M059J (cell line): ENCODE measurements at places on chromosomes 1 and 21. TPM values are rescaled to one million over a fixed set of nuclear protein-coding genes. Genes with fewer than 3 reads are reported as not detected.

The FNDC5 gene
- total RNA-seq = 0.49 and 2.9 TPM in 2 replicates

The CHAF1B gene
- total RNA-seq = 14.4 and 21.4 TPM in 2 replicates

The PHGDH gene
- total RNA-seq = 35.5 and 52.1 TPM in 2 replicates

The TDRD10 gene
- not detected in 2 replicates for total RNA-seq

DNA sequence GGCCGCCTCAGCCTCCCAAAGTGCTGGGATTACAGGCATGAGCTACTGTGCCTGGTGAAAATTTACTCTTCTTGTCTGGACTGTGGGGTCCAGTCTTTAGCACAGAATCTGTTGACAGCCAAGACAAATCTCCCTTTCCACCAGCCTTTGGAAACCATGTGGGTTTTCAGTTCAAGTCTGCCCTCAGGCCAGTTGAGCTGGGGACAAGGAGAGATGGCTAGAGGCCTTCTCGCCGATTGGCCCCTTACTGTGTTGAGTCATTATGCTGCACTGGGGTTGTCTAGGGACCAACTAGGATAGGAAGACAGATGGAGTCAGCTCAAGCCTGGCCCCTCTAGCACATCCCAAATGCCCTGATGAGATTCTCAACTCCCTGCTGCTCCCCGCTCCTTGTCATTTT, 8.6 kb upstream of the NKAIN1 start:
- DNase-seq = peak; percentile 70

- DNase-seq = peak; percentile 96
Observed at GRCh38 chr1:109256971-109257681, 7.8 kb downstream of the CELSR2 start.

- no peak for DNase-seq
Observed at GRCh38 chr1:182238421-182238820, 153.2 kb downstream of the GLUL start.

DNA sequence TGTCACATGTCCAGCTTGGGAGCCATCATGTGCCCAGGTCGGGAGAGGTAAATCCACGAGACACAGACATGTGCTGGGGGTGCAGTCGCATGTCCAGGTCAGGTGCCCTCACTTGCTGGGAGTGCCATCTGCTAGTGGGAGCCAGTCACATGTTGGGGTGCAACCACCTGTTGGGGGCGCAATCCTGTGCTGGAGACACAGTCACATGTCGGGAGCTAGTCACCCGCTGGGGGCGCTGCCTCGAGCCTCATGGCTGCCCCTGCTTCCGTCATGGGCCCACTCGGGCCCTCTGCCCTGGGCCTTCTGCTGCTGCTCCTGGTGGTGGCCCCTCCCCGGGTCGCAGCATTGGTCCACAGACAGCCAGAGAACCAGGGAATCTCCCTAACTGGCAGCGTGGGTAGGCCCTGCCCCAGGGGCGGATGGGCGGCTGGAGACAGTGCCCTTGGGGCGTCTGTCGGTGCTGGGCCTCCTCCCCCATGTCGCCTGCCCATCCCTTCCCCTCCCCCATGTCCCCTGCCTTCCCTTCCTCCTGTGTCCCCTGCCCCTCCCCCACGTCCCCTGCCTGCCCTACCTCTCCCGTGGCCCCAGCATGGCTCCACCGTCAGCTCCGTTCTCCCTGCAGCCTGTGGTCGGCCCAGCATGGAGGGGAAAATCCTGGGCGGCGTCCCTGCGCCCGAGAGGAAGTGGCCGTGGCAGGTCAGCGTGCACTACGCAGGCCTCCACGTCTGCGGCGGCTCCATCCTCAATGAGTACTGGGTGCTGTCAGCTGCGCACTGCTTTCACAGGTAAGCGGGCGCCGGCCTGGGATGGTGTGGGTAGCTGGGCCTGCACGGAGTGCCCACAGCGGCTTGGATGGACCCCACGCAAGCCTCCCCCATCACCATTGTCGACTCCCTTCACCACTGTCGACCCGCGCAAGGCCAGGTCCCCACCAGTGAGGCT, at the start of gene PRSS38:
TSS of gene PRSS38 (plus strand) at position 208 of the 942 bp plus-strand sequence. CDS start at position 250, 42 bp downstream.
- DNase-seq = no peak

DNA sequence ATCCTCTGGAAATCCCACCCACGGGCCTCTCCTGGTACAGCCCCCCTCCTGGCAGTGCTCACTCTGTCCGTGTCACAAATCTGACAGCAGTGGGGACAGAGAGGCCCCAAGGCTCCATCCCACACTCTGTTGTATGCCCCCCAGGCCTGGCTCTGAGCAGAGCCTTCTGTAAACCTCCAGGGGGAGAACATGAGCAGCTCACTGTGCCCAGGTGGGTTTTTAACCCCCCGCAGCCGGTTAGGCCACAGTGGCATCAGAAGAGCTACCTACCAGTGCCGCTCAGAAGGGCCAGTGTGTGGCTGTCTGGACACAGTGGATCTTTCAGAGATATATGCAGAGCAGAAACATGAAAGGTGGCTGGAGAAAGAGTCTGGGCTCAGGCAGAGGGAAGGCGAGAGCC, 12.0 kb upstream of the GPR153 start:
- no peak for DNase-seq

DNA sequence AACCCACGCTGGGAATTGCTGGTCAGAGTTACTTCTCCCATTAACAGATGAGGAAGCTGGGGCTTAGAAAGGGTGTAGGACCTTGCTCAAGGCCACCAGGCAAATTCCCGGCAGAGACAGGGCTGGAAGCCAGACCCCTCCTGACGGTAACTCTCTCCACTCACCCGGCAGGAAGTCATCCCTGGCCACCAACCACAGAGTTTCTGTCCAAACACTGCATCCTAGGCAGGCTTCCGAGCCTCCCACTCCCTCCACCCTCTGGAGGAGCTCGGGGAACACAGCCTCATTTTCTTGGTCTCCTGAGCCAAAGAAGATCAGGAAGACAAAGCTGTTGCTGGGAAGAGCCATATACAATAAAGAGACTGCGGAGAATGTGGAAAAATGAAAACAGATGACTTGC, 25.0 kb upstream of the ZNF436 start:
- peak; percentile 91 for DNase-seq

- DNase-seq = no peak
Observed at GRCh38 chr1:6935911-6936690, 150.8 kb downstream of the CAMTA1 start.

DNA sequence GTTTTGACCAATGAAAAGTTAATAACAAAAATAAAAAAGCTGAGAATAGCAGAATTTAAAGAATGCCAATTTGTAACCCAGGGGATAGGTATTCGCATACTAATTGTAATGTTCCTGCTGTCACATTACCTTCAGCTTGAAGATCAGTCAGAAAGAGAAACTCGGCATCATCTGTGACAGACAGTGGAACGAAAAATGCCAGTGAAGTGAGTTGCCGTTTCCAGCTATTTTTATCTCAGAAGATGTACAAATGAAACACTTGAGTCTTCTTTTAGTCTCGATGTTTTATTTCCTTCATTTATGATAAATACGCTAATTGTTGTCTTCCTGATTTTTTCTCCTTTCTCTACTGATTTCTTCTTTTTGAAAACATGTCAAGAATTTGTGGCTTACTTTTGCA, 26.1 kb downstream of the RGS21 start:
- no peak for DNase-seq
